Left cardiac atrium (tissue), 4 donors: ENCODE measurements at places on chromosomes 13 and 19. TPM values are rescaled to one million over a fixed set of nuclear protein-coding genes. Genes with fewer than 3 reads are reported as not detected.

The NOVA2 gene
- 5.8 TPM for total RNA-seq

The CCDC194 gene
- not detected for total RNA-seq

The ZNF729 gene
- not detected for total RNA-seq

DNA sequence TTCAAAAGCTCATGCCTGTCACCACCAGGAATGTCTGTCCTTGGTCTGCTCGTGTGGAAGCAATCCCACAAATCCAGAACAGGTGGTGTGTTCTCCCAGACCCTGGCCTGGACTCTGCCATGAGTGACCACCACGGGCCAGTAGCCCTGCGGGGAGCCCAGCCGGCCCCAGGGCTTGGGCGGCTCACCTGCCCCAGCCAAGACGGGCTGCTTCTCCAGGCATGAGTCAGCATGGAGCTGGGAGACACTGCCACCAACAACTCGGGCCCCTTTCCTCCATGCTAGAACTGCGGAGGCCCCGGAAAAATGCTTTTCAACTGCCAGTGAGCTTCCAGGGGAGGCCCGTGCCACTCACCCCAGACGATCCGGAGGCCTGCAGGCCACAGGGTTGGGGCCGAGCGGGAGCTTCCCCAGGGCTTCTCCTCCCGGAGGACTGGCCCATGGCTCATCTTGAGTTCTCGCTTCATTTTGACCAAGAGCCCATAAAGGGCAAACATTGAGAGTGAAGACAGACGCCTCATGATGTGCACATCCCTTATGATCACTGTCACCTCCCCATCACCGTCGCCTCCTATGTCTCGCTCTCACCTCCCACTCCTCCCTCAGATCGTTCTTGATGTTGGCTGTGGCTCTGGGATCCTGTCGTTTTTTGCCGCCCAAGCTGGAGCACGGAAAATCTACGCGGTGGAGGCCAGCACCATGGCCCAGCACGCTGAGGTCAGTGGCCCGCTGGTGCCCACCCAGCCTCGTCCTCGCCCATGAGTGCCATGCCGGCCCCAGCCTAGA lies 16.7 kb downstream of the YIPF2 start:
- DNase-seq = no peak

GRCh38 chr13:85148009-85148408 lies 651.2 kb downstream of the SLITRK6 start:
- no peak for DNase-seq

- no peak for DNase-seq
These were observed 7.2 kb downstream of the AP3D1 start for GRCh38 chr19:2144190-2144589.

DNA sequence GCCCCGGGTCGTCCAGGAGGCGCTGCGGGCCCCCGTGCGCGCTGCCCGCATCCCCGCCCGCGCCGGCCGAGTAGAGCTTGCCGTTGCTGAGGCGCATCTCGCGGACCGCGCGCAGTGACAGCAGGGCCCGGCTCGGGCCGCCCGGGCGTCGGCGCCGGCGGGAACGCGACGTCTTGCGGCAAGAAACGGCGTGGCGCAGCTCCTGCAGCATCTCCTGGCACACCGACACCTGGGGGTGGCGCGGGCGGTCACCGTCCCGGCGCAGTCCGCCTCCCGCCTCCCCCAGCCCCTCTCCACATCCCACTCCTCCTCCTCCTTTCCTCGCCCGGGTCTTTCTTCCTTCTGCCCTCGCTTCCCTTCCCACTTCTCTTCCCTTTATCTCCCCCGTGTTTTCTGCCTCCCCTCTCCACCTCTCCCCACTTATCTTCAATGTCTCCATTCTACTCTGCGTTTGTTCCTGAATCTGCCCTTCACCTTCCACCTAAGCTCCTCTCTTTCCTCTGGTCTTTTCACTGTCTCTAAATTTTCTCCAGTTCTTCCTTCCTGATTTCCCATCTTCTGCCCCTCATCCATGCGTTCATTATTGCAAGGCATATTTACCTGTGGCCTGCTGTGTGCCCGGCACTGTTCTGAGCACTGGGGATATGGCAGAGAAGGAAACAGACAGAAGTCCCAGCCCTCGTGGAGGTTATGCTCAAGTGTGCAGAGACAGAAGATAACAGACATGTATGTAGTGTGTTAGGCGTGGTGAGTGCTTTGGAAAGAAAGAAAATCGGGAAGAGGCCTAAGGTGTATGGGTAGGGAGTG lies 5.2 kb upstream of the ATP1A3 start:
- no peak for DNase-seq

- DNase-seq = no peak
These were observed 11.1 kb downstream of the LMO7 start for GRCh38 chr13:75647126-75647784.

DNA sequence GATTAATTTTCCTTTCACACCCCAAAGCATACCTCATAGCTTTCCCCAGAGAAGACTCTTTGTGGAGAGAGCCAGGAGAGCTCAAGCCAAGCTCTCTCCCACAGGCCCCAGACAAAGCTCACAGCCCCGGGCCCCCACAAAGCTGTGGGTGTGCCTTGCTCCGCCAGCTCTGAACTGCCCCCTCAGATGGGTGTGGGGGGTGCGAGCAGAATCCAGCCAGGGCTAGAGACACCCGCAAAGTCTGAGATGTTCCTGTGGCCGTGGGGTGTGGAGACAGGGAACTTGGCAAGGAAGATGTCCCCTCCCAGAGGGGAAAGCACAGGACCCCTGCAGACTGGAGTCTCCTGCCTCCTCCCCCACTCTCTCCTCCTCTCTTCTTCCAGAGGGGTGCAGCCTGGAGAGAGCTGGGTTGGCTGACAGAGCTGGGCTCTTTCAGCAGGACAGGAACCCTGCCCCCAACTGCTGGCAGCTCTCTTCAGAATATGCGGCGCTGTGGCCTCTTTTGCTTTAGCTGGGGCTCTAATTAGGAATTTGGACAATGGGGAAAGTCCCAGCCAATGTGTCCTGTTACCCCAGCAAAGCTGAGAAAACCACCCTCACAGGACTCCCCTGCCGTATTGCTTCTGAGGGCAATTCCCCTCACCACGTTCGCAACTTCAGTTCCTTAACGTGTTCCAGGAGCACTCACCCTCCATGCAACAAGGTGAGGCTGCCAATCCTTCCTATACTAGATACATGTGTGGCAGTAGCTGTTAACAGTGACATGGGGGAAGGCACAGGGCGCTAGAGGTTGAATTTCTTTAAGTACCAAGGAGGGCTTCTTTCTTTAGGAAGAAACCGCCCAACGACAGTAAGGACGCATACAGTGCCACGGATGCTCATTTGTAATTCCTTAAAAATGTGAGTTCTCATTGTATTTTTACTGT lies 170.0 kb downstream of the COL4A1 start:
- DNase-seq = no peak

GRCh38 chr13:21894091-21894490 lies 223.2 kb downstream of the FGF9 start:
- DNase-seq = no peak

GRCh38 chr19:35120492-35120891 lies 4.9 kb downstream of the FXYD3 start:
- no peak for DNase-seq

DNA sequence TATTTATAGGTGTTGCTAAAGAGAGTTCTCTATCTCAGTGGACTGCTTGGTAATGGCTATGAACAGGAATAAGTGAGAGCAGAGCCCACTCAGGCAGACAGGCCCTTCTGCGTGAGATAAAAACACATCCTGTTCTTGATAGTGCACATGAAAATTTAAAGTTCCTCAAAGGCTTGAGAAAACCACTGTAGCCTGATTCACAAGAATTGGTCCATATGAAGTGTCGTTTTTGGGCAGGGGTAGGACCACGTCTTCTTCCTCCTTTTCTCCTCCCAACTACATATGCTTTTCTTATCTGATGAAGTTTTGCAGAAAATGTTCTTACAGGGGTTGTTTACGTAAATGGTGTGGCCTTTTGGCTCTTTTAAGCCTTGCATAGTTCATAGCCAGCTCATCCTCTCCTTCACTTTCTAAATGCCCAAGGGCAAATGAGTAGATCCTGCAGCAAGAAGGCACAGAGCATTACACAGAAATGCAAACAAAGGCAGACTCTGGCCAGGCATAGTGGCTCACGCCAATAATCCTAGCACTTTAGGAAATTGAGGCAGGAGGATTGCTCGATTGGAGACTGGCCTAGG lies 53.8 kb downstream of the RNF6 start:
- no peak for DNase-seq

- no peak for DNase-seq
These were observed 1563.6 kb downstream of the OLFM4 start for GRCh38 chr13:54592201-54592600.
